Transverse colon (tissue), 4 donors: ENCODE measurements at places on chromosomes 7 and 10. TPM values are rescaled to one million over a fixed set of nuclear protein-coding genes. Genes with fewer than 3 reads are reported as not detected.

Gene NKX2-3
- 9.3 TPM for total RNA-seq

DNA sequence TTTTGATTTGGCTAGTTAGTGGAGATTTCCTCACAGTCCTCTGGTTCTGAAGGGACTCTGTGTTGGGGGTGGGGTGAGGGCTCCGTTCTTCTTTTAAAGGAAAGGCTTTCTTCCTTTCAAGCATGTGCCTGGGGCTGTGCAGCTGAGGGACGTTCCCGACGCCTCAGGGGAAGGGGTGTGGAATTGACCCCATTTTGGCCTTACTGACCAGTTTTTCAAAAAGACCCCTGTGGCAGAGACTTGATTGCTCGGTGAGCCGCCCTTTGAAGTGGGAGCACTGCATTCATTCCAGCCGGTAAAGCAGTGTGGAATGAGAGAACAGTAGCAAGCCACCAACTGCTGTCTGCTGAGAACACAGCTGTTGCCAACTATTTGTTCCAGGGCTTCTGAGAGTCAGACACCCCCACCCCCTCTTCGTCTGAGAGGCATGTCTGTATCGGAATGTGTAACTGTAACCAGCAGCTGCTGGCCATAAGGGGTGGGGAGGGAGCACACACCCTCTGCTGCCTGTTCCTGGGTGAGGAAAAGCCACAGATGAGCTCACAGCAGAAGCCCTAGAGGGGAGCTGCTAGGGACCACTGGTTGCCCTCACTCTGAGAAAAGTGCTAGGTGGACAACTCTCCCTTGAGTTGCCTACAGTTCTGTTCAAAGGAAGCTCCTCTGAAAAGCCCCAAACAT lies 33.2 kb downstream of the WBP1L start:
- DNase-seq: peak; percentile 71

GRCh38 chr10:28331841-28332240 lies 29.0 kb upstream of the MPP7 start:
- DNase-seq: no peak

Gene CLEC5A
- not detected for total RNA-seq

DNA sequence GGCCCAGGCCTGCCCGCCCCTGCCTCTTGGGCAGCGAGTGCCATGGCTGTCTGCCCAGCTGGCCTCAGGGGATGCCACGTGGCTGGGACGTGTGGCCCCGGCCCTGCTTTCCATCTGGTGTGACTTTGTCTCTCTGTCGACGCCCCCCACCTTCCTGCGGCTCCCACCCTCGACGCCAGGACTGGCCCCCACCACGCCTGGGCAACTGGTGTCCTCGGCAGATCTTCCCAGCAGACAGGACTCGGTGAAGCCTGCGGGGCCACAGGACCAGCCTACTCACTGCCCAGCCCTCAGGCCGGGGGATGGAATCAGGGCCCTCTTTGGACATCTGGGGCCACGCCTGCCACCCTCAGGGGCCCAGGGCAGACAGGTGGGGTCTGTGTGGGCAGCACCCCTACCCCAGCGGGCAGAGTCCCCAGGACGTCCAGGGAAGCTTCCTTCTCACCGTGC lies 55.1 kb downstream of the UNCX start:
- DNase-seq: no peak

Gene ELMO1
- 80.8 TPM for total RNA-seq

Gene GBX1
- not detected for total RNA-seq

- no peak for DNase-seq
These were observed 45.6 kb downstream of the CHRM2 start for GRCh38 chr7:136914016-136914415.

Gene ST8SIA6
- total RNA-seq: not detected
